ENCODE measurements at places on chromosomes 16 and 17. TPM values are rescaled to one million over a fixed set of nuclear protein-coding genes. Genes with fewer than 3 reads are reported as not detected.
A peak's percentile ranks its signal among the peaks of the same experiment; 100 is the strongest.

DNA sequence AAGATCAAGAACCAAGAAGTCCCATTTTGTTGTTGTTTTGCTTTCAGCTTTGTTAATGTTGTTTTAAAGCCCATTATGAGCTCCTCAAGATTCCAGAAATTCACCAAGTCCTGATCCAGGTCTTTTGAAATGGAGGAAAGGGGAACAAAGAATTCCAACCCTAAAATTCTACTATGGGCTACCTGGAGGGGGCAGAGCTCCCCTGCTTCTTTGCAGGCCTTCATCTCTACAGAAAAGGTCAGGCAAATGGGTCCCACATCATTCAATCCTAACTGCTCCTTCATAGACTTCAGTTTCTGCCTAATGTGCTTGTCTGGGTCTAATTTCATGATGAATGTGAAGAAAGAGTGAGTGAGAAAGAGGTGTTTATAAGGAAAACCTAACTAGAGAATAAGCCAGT lies 375.5 kb downstream of the TOX3 start:
- no peak for DNase-seq

DNA sequence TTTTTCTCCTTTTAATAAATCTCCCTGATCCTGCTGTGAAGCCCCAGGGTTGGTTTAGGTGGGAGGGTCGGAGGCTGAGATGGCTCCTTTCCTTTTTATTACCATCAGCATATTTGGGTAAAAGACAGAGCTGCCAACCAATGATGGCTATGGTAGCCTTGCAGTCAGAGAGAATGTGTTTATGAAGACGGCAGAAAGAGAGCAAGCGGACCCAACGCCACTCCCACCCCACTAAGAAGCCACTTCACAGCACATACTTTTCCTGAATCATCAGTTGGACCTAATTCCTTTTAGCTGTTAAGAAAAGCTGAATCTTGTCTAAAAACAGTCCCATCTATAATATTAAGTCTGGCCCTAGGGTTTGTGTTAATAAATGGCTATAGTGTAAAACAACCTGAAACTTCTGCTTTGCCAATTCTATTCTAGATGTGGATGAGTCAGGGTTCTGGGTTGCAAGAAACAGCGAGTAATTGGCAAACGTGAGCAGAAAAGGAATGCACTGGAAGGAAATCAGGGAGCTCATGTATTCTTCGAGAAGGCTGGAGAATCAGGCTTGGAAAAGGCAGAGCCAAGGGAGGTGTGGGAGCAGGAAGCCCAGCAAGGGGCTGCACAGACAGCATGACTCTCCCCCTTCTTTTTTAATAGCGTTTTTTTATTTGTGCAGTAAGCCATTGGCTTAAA lies 34.0 kb upstream of the PRKCA start:
- DNase-seq = peak; percentile 31

GRCh38 chr17:75921596-75921995 lies 16.9 kb upstream of the MRPL38 start:
- no peak for DNase-seq

Gene AGRP
- total RNA-seq = not detected

Measured in myocyte (in vitro differentiated cells).